Activated CD4-positive, alpha-beta T cell treated with anti-CD3 and anti-CD28 coated beads, Interleukin-2, amount 50 U/mL, for 1 hour (primary cell): ENCODE measurements at places on chromosomes 16 and 17.

- peak; percentile 32 for DNase-seq
These were observed 95.0 kb downstream of the PLCG2 start for GRCh38 chr16:81873843-81874752.

DNA sequence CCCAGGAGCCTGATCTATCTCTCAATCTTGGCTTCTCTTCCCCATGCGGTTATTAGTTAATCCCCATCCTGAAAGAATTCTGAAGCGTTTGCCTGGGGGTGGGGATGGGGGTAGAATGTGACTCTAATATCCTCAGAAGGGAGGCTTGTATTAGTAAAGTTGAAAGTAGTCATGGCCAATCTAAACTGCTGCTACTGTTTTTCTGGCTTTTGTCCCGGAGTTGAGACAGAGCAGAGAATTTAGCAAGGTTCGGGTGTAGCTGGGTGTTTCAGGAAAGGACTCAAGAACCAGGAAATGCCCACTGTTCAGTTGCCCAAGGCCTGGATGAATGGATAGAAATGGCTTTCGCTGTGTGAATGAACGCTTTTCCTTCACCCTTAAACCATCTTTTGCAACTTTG lies 17.6 kb upstream of the ITGAM start:
- DNase-seq, result no peak

DNA sequence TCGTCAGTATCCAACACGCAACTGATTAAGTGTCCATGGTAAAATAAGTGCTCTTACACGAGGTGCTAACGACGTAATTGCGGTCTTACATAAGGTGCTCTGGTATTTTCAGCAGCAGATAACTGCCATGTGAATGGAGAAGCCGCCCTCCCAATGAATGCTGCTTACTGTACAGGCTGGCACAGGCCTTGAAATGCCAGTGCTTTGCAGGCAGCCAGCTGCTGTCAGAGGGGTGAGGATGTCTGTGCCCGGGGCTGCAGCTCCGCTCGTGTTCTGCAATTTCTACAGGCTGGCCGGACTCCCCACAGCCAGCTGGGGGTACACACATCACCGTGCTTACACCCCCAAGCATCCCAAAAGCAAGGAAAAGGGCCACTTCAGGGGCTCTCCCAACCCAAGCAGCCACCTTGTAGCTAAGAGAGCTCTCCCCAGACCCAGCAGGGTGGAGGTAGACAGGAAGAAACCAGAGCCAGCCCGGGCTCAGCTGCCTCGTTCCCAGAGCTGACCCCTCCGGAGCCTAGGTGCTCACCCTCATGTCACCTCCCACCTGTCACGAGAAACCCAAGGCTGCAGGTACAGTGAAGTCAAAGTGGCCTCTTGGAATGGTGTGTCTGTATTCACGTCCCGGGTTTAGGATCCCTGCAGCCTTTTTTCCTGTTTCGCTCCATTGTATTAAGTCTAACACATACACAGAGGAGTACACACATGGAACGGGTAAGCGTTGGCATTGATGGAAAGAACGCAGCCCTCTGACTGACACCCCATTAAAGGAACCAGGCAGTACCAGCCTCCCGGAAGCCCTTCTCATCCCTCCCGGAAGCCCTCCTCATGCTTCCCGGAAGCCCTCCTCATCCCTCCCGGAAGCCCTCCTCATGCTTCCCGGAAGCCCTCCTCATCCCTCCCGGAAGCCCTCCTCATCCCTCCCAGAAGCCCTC lies 27.2 kb upstream of the RPH3AL start:
- DNase-seq, result no peak

- no peak for DNase-seq
These were observed 2.3 kb upstream of the FA2H start for GRCh38 chr16:74776926-74777325.

DNA sequence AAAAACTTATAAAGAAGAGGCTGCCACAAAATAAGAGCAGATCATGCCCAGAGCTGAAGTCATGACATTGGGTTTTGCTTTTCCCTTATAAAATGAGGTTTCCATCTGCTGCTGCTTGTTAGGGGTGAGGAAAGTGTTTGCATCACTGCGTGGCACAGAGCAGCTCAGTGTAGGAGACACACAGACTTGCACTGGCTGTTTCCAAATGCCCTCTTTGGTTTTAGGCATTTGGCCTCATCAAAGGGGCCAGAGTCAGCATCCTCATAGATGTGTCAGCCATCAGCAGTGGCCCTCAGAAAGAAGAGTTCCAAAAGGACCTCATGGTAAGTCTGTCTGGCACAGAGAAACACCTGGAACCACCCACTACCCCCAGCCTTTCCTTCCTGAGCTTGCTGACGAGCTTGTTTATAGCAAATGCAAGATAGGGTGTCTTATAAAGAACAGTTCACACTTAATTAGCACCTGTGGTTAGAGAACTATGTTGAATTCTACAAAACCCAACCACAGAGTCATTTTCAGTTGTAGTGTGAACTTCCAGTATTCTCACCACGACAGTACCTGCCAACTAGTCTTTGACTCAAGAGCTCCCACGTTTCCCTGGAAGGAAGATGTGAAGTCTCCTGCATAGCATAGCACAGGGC lies 17.0 kb downstream of the VWA3A start:
- DNase-seq, result no peak

GRCh38 chr16:1818873-1819525 lies 7.6 kb downstream of the HAGH start:
- no peak for DNase-seq
